ENCODE measurements at places on chromosomes 1 and 21. TPM values are rescaled to one million over a fixed set of nuclear protein-coding genes. Genes with fewer than 3 reads are reported as not detected.

GRCh38 chr1:86062453-86062852, 94.1 kb downstream of the COL24A1 start:
- no peak for DNase-seq

DNA sequence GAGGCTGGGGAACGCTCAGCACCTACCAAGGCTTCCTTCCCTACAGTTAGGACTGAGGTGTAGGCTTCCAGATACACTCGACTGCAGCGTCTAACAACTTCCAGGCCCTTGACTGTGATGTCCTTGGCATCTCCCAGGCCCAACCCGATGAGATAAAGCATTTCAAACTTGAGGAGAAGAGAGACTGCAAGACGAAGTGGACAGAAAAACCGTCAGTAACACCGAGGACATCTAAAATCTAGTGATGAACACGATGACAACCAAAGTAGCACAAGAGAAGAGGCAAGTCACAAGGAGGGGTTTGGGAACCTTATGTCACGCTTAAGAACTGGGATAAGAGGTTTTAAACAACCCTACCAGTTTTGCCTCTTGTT, 314 bp downstream of the DPH5 start:
- DNase-seq, result peak; percentile 39

DNA sequence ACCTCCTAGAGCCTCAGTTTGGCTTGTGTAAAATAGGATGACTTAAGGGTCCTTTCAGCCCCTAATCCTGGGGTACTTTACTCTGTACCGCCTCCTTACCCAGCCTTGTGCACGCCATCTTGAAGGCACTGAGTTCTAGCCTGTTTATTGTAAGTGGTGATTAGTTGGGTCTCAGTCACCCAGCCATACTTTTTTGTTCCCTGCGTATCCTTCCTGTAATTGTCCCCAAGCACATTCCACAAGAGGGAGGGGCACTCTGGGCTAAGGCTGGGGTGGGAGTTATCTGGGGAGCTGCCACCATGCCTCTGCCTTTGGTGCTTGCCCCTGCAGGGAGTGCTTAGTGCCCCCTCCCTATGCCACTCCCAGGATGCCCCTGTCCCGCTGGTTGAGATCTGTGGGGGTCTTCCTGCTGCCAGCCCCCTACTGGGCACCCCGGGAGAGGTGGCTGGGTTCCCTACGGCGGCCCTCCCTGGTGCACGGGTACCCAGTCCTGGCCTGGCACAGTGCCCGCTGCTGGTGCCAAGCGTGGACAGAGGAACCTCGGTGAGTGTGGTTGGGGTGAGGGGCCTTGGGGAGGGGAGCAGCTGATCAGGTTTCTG, 856 bp downstream of the FDPS start:
- DNase-seq, result no peak

GRCh38 chr1:220879076-220879508, at the start of gene HLX:
Gene HLX (plus strand): TSS chr1:220879443. CDS start chr1:220879858, 415 bp downstream.
- peak; percentile 20 for DNase-seq

- DNase-seq, result no peak
Measured at GRCh38 chr1:18631496-18632217, 1.0 kb downstream of the PAX7 start.

GRCh38 chr1:147750618-147751217, 9.7 kb downstream of the GJA5 start:
- DNase-seq, result no peak

- peak; percentile 65 for DNase-seq
Measured at GRCh38 chr1:202184750-202185460, 8.7 kb upstream of the LGR6 start.

- no peak for DNase-seq
Measured at GRCh38 chr1:1407636-1408318, 684 bp upstream of the MRPL20 start.

- DNase-seq, result no peak
Measured at GRCh38 chr1:67332653-67333529, 25.2 kb downstream of the IL12RB2 start.

- no peak for DNase-seq
Measured at GRCh38 chr1:201285846-201286245, 2.5 kb downstream of the PKP1 start.

The MIXL1 gene
- total RNA-seq, result not detected

The TMEM50A gene
- 158 TPM for total RNA-seq

The ADAM15 gene
- 13.3 TPM for total RNA-seq

The GUCA2B gene
- total RNA-seq, result not detected

The ADGRL4 gene
- total RNA-seq, result 3.1 TPM

Measured in occipital lobe (tissue), 3 donors.